ENCODE measurements at places on chromosomes 16 and 17. TPM values are rescaled to one million over a fixed set of nuclear protein-coding genes. Genes with fewer than 3 reads are reported as not detected.

GRCh38 chr16:53061701-53062159 is 6.9 kb downstream of the CHD9 start:
- DNase-seq = no peak

GRCh38 chr17:36130346-36130745 is 26.7 kb downstream of the CCL4 start:
- DNase-seq = no peak

MGAT5B gene
- total RNA-seq = 16.7 TPM

DNA sequence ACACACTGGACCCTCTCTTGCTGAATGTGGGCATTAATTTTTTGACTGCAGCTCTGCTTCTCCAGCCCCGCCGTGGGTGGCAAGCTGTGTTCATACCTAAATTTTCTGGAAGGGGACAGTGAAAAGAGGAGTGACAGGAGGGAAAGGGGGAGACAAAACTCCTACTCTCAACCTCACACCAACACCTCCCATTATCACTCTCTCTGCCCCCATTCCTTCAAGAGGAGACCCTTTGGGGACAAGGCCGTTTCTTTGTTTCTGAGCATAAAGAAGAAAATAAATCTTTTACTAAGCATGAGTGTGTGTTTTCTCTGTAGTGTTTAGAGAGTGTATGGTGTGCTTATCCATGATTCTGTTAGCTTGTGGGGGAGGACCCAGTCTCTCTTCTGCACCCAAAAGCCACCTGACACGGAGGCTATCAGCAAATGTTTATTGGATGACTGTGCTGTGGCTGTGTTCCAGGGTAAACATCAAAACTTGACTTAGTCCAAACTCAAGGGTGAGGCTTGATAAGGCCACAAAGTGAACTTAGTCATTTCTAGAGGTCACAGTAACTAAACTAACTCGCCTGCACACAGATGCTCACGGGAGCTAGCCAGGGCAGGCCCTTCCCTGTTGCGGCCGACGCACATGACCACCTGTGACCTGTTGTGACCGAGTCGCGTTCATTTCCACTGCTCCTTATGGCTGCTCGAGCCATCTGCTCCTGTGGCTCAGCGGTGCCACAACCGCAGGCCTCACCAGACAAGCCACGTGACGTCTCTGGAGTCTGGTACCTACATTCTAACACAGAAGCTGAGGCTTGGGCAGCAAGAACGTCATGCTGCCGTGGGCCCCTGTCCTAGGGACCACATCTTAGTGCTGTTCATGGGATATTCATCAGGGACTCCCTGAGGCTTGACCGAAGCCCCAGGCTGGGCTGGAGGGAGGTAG is 9.8 kb upstream of the MED11 start:
- peak; percentile 98 for DNase-seq

DNA sequence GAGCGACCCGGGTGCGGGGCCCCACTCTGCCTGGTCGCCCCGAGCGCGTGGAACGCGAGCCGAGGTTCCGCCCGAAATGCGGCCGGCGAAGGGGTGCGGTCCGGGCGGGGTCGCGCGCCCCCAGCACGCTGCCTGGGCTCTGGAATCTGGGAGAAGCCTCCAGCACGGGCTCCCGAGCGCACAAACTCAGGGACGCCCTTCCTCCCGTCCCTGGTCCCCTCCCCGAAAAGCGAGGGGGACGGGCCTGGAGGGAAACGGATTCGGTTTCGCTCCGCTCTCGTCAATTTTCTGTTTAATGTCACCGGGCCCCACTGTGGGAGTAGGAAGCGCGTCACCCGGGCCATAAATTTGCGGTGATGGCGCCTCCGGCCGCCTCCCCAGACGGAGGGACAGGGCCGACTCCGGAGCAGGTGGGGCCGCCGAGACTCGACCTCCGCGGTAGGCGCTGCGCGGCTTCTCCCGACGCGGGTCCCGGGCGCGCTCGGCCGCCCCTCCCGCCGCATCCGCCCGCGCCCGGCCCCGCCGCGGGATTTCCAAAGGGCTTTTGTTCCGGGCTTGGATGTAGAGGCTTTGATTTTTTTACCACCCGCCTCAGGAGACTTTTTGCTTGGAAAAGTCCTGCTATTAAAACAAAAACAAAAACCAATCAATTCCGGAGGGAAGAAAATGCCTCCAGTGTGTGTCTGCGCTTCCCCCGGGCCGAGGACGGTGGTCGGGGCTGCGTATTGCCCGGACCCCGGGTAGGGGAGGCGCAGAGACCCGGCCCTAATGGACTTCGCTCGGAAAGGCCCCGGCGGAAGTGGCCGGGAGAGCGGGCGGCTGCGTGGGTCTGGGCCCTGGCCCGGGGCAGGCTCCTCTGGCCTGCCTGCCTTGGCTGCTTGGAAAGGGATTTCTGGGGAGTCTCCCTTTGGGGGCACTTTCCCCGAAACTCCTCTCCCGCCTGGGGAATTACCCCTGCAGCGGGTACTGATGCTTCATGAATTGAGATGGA is 7.9 kb upstream of the BAHCC1 start:
- no peak for DNase-seq

GRCh38 chr17:14134456-14134855 is 65.2 kb downstream of the COX10 start:
- DNase-seq = no peak

DNA sequence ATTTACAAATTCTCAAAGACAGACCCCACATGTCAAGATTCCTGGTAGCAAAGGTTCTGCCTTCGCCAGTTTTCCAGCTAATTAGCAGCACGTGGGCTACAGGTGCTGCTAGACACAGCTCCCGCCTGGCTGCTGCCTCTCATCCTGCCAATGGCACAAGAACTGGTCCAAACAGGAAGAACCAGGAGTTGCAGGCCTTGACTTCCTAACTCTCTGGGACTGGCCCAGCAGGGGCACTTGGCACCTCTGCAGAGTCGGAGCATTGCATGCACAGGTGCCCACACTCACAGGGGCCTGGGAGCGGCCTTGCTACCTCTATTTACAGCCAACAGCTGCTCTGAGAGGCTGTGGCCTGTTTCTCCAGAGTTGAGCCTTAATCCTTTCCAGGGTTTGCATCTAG is 39.6 kb downstream of the TK2 start:
- no peak for DNase-seq

- DNase-seq = no peak
Observed at GRCh38 chr16:9081158-9081557, 10.3 kb upstream of the HAPSTR1 start.

COQ7 gene
- total RNA-seq = 39.0 TPM

ATXN2L gene
- 40.0 TPM for total RNA-seq

DNA sequence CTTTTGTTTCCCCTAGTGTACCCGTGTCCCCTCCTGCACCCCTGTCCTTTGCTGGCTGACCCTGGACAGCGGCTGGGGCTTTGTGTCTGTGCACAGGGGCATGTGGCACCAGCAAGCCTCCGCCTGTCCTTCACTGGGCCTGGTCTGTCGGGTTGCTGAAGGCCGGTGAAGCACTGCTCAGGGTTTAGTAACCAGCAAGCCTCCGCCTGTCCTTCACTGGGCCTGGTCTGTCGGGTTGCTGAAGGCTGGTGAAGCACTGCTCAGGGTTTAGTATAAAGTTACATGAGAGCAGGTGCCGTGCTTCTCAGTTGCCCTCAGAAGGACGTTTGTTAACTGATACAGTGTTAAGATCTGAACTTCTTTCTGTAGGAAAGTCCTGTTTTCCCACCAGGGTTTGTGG is 33.8 kb downstream of the DEF8 start:
- no peak for DNase-seq

UNC45B gene
- total RNA-seq = not detected

DNA sequence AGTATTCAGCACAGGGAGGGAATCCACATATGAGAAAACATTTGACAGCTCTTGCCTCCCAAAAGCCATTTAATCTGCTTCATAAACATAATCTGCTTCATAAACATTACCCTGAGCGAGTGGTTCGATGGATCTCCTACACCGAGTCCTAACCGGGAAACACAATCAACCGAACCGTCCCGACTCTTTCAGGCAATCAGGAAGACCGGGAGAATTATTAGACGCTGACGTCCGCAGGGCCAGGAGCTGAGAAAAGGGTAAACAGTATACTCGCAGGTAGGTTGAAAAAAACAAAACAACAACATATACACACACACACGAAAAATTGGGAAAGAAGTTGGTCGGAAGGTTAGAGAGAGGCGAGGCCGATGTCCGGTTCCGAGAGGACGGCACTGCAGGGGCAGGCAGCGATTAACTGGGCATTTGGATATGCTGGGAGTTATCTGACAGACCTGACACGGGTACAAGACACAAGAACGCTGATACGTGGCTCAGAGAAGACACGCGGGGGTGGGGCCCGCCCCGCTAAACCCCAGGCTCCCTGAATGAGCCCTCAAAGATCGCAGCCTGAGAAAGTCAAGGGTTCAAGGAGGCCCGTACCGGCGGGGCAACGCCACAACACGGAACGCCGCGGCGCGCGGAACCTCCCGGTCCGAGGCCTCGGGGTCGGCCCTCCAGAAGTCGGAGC is 585 bp downstream of the AP1G1 start:
- DNase-seq = peak; percentile 31

DNA sequence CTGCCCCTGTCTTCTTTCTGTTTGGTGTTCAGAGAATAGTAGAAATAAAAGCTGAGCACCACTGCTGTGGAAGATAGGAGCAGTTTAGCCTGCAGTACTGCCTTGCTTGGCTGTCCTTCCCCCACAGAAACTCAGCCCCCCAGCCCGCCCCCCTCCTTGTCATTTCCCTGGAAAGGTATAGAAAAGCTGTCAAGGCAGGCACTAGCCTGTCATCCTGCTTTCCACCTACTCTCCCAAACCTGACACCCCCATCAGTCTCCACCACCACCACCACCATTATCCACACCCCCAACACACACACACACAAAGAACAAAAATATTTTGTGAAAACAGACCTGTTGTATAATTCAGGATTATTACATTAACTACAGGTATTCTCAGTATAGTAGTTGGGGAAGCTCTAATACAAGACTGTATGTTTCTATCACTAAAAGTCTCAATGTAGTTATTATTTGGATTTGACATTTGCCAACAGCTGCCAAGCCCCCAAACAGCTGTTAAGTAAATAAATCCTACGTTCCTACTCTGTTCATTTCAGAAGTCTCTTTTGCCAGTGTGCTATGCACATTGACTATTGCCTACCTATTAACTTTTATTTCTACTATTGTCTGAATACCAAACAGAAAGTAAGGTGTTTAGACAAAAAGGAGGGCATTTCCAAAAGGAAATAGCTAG is 128.8 kb downstream of the CYB561 start:
- DNase-seq = no peak

DNA sequence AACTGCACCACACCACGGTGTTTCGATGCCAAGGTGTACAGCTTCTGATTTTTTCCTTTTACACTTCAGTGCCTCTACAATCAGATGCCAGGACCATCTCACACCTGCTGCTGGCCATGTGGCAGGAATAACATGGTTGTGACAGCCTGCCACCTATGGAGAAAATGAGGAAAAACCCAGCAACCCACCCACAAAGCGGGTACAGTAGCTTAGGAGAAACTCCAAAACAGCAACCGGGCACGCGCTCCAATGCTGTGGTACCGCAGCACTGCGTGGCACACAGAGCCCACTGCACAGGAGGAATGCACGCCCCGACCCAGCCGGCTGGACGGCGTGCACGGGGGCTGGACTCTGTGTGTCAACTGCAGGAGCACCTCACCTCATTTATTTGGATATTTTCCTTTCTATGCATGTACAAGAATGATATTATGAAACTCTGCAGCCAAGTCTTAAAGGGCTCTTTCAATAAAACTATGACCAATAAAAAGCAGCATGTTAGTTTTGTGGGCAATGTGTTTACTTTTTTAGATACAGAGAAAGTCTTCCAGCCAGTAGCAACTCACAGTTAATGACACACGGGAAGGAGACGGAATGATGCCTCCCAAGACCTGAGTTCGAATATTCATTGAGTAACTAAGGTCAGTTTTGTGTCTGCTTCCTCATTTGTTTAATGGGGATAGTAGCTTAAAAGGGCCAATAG is 45.9 kb downstream of the MAP1LC3B start:
- DNase-seq = no peak

DNA sequence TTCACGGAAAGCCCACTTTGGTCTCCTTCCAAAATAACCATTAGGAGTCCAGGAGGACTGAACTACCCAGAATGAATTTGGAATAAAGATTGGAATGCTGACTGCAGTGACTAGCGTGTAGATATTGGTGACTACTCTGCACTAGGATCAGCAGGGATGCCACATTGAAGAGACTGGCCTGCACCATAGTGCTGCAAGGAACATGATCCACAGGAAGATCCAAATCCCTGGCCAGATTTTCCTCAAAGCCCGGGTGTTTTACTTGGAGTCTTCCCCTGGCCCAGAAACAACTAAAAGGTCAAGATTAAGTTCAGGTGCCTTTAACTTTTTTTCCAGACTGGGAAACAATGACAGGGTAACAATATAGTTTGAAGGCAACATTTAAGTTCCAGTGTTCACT is 870.4 kb downstream of the CDH8 start:
- DNase-seq = no peak
